Activated CD4-positive, alpha-beta memory T cell treated with anti-CD3 and anti-CD28 coated beads for 36 hours (primary cell): ENCODE measurements at places on chromosomes 11 and 22. TPM values are rescaled to one million over a fixed set of nuclear protein-coding genes. Genes with fewer than 3 reads are reported as not detected.
A peak's percentile ranks its signal among the peaks of the same experiment; 100 is the strongest.

Gene NRXN2
- 0.31 TPM for total RNA-seq

Gene PHLDA2
- 7.6 TPM for total RNA-seq

Gene AMOTL1
- total RNA-seq = 0.31 TPM

Gene LRRC32
- 12.3 TPM for total RNA-seq

Gene VPS51
- 97.1 TPM for total RNA-seq

GRCh38 chr11:72245263-72245816 lies 1.4 kb upstream of the PHOX2A start:
- no peak for DNase-seq

DNA sequence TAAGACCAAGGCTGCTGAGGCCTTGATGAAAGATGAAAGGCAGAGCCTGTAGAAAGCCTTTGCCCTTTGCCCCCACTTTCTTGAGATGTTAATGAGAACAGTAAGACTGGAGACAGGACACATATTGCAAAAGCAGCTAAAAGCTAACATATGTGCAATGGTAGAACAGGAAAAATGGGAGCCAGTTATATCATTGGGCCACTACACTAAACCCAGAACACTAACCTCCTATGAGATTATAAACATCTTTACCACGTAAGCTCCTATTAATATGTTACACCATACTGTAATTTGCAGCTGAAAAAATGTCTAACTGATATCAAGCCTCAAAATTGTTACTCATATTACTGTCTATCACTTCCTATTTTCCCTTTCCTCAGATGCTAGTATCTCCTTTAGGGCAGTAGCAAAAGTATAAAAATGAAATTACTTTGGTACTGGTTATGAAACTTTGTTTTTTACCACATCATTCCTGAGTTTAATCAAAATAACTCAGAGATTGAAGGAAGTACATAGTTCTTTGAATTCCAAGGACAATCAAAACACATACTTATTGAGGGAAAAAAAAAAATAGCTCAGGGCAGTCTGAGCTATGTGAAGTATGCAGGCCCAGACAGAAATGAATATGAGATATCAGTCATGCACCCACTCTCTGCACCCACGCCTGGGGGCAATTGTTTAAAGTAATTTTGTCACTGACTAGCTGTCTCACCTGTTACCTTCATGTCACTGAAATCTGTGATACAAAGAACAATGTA lies 9.1 kb downstream of the HPS5 start:
- no peak for DNase-seq

DNA sequence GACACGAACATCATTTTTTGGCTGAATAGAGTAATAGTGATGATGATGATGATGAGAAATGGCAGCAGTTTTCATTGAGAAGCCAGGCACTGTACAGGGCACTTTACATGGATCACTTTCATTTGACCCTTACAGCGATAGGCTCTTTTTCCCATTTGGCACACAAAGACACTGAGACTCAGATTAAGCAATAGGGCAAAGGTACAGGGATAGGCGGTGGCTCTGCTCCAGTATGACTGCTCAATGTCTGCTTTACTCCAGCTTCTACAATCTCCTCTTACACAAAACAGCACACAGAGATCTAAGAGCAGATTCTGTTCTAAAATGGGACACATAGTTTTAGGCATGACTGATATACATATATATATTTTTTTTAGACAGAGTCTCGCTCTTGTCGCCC lies 40.6 kb downstream of the MPPED2 start:
- no peak for DNase-seq

GRCh38 chr11:110761991-110762390 lies 49.8 kb upstream of the ARHGAP20 start:
- DNase-seq = no peak

GRCh38 chr11:8382436-8383053 lies 118.9 kb upstream of the LMO1 start:
- no peak for DNase-seq

GRCh38 chr11:116730241-116730561 lies 42.6 kb downstream of the BUD13 start:
- DNase-seq = no peak

DNA sequence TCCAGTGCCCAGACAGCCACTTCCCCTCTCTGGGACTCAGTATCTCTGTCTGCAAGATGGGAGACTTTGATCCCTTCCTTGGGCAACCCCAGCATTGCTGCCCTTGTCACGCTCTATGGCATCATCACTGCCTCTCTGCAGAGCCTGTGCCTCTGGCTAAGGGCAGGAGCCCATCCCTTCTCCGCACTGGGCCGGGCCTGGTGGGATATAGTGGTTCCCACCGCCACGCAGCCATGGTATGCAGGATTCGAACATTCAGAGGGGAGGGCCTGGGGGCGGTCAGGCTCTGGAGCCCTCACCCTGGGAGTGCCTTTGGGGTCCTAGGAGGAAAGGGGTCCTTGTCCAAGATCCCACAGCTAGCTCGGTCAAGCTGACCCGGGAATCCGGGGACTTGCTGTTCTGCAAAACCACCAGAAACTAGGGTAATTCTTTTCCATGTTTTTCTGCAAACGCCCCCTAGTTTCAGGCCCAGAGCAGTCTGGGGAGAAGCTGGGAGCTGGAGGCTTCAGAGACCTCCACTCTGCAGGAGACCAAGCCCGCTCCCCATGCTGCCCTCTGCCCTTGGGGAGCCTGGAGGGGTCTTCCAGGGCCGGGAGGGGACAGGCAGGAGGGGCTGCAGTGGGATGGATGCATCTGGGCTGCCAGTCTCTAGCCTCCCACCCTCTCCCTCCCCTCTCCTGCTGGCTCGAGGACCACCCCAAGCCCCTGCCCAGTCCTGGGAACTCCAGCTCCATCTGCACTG lies 24.4 kb upstream of the CBX7 start:
- DNase-seq = no peak

- no peak for DNase-seq
These were observed 195.8 kb downstream of the HIPK3 start for GRCh38 chr11:33452836-33453624.

- no peak for DNase-seq
These were observed 98.1 kb downstream of the TENM4 start for GRCh38 chr11:79342686-79343085.

GRCh38 chr22:29718949-29719898 lies 579 bp upstream of the CABP7 start:
- DNase-seq = no peak

DNA sequence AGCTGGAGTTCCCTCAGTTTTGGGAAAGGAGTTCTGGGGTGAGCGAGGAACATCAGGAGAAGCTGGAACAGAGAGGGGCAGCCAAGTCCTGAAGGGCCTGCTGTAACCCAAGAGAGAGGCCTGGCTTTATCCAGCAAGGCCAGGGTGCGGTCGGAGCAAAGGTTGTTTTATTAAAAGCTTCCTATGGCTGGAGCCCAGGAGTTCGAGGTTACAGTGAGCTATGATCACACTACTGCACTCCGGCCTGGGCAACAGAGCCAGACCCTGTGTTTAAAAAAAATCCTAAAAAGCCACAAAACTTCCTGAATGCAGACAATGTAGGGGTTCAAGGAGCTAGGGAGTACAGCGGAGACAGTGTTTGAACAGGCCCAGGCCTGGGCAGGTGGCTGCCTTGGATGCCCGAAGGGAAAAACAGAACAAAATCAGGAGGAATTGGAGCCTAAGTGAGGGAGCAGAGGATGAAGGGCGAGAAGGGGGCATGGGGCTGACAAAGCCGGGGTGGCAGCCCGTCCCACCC lies 22.2 kb upstream of the MALAT1 start:
- no peak for DNase-seq

GRCh38 chr11:32919338-32919737 lies 26.7 kb downstream of the QSER1 start:
- no peak for DNase-seq

DNA sequence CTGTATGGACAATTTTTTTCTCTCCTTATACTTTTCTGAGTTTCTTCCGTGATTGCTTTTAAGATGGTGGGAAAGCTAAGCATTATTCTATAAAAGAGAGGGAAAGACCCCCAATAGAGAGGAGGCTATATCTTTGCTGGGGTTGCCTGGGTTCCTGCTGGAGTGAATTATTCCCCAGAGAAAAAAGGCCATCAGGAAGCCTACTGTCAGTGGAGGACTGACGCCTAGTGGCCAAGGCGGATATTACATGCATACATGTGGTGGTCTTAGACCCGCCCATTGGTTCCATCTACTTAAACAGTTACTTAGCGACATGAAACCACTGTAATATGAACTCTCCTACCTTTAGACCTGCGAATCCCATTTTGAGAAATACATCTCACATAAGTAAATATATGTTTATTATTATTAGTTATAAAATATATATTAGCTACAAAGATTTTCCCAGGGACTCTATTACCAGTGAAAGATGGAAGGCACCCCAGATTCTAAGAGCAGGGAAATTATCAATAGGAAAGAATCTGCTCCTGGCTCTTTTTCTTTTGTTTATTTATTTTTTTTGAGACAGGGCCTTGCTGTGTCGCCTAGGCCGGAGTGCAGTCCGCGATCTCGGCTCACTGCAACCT lies 15.7 kb upstream of the PGA3 start:
- peak; percentile 85 for DNase-seq

DNA sequence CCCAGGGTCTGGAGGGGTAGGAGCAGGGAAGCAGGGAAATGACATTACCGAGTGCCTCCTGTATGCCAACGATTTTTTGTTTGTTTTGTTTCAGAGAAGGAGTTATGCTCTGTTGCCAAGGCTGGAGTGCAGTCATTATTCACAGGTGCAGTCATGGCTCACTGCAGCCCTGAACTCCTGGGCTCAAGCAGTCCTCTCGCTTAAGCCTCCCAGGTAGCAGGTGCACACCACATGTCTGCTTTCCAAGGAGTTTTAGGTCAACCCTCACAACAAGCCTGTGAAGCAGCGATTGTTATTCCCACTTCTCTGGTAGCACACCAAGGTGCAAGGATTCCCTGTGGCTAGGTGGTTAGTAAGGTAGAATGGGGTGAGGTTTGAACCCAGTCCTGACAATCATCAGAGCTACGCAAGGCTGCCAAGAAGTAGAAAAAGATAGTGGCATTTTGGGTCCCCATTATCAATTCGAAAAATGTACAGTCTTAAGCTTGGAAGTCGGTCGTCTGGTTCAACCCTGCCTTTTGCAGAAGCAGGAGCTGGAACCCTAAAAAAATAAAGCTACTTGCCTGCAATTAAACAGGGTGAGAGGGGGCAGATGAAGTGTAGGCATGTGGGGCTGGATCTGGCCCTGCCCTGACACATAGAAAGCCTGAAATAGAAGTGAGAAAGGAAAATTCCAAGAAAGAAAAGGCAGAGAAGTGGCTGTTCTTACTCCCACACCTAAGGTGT lies 9.1 kb downstream of the UCP3 start:
- DNase-seq = peak; percentile 39

- DNase-seq = no peak
These were observed 267.2 kb downstream of the TENM4 start for GRCh38 chr11:79173615-79174014.

DNA sequence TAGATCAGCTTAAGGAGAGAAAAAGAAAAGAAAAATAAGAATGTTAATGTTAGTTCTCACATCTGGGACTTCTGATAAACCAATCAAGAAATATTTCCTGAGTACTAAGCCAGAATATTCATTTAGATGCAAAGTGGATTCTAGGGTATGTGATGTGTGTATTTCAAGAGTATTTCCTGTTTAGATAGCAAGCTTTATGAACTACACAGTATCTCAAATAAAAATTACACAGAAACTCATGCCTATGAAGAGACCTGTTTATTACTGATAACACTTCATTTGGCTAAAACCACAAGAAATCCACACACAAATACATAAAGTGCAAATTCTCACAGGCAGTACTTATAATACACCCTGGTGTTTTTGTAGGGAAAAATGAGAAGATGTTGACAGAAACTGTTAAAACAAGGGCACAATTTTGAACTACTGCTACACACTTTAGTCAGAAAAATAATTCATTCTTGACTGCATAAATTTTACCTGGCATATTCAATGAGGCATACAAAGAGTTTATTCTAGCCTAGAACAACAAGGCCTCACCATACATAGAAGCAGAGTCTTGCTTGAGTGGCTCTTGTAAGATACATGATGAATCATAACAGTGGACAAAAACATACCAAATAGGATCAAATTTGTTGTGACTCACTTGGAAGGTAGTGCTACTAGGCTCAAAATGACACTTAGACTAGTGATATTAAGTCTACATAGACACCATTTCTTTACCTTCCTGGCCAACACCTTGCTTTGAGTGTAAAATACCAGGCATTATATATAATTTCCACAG lies 18.8 kb upstream of the P4HA3 start:
- no peak for DNase-seq

DNA sequence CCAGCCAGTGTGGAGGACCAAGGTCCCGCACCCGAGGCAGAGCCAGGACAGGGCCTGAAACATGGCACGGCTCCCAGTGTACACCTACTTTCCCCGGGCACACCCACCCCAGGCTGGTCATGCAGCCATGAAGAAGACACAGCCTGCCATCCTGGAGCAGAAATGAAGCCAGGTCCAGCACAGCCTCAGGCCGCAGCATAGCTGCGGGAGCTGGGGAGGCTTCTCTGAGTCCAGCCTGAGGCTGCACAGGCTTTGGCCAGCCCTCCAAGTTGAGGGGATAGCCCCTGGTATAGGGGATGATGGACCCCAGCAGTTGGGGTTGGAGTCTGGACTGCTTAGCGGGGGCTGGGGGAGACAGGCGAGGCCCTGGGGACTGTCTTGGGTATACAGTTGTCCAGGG lies 2.9 kb upstream of the HDAC10 start:
- DNase-seq = no peak

GRCh38 chr11:69904974-69905535 lies 85.8 kb upstream of the FGF3 start:
- no peak for DNase-seq

- peak; percentile 35 for DNase-seq
These were observed 871 bp downstream of the SLC35E4 start for GRCh38 chr22:30636226-30637077.

DNA sequence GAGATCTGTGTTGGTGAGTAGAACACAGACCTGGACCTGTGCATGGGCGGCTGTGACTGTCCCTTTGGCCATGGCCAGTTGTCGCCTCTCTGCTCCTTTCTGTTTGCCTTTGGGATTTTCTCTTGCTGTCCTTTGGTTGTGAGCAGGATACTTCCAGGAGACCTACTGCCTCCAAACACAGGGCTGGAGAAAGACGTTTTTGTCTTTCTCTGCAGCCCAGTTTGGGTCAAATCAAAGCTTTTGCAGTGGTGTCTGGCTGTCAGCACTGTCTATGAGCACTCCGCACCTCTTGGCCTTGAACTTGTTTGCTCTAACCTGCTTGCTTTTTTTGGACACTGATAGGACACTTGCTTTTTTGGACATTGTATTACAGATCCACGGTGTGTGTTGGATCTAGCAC lies 108.9 kb upstream of the SORL1-AS1 start:
- no peak for DNase-seq

- DNase-seq = no peak
These were observed 115.8 kb upstream of the FGF3 start for GRCh38 chr11:69934861-69935494.

GRCh38 chr11:81237139-81237538 lies 1496.5 kb downstream of the FAM181B start:
- no peak for DNase-seq

DNA sequence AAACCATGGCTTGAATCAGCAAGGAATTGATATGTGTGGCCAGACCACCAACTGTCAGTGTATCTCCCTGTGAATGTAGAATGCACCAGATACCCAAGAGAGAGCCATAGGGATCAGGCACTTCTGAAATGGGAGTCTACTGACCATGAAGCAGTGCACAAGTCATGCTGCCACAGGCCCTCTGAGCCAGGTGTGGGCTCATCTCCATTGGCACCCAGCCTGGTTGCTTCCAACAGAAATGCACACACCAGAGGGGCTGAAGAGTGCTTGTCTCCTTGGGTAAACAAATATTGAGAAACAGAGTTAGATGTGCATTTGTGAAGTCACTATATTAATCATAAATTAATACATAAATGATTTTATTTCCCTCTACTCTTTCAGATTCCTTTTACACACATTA lies 28.4 kb upstream of the PANX1 start:
- no peak for DNase-seq
